RWPE1 (cell line): ENCODE measurements at places on chromosomes 2 and 18.

DNA sequence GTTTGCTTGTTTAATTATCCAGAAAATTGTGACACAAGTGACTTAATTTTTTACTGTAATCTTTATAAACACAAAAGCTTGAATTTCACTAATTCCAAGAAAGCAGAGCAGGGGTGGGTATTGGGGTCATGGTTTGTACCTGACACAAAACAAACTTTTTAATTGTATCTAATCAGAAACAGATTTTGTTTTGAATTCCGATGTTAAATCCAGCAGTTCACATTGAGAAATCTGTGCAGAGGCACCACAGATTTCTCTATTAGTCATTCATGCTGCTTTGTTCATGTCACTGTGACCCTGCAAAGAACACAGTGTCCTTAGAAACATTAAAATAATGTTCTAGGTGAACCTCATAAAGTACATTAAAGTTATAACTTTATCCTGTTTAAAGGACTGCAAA is 443.4 kb downstream of the NYAP2 start:
- no peak for DNase-seq

DNA sequence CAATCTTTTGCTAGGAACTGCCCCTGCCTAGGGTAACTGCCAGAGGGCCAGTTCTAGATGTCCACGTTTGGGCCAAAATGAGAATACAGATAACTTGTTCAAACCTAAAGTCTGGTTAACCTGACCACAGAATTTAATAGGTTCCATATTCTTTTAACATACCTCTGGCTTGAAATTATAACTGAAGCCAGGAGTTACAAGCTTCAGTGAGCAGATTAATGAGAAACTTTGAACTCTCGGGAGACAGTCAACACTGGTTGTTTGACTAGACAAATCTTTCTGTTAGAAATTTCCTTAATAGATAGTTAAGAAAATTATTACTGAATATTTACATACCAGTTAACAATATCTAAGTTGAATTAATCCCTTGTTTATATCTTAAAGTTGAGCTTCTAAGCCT is 110.0 kb upstream of the KLF7 start:
- no peak for DNase-seq

DNA sequence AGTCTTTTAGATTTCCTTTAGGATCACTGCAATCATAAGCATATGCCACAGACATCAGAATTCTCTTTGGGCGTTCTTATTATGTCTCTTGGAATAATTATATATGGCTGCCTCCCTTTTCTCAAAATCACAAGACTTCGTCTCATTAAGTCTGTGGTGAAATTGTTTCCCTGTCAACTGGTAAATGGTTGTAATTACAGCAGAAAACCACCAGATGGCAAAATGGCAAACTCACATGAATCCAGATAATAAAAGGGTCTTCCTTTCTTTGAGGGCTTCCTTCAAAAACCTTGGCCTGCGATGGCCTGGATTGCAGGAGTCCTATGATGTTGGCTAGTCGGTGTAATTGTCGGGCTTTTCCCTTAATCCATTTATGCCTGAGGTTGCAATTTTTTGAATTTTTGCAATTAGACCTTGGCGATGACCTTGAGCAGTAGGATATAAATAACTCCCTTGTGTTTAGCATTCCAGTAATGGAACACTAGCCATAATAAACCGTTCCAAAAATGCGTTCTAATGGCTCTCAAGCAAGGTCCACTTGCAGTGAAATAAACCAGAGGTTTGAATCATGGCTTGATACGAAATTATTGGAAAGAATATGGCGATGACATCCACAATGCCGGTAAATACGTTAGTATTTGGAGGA is 656.4 kb downstream of the MBD2 start:
- peak; percentile 4 for DNase-seq

DNA sequence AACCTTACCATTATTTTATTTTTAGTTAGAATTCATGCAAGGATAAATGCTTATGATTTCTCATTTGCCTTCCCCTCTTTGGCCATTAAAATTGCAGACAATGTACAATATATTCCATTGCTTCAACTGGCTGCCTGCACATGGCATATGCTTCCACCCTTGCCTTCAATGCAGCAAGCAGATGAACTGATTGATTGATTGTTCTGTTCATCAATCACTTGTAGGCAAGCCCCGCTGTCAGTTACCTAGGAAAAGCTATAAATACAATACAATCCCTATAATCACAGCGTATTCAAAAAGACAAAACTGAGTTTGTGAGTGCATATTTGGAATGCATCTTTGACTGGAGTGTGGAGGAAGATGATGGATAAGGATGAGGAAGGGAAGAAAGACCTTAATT is 73.6 kb upstream of the CAVIN2 start:
- no peak for DNase-seq

DNA sequence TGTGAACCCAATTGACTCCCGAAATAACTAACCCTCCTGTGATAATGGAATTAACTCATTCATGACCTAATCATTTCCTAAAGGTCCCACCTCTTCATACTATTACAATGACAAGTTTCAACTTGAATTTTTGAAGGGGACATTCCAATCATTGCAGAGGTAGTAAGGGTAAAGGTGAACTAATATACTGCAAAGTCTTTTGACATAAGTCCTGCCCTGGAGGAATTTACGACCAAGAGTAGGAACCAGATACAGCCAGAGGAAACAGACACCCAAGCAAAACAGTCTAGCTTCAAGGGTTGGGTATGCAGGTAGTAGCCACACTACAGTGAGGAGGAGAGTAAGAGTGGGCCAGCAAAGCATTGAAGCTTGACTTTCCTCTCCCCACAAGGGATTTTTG is 1.2 kb upstream of the SRBD1 start:
- DNase-seq: peak; percentile 31

GRCh38 chr2:241901018-241901380 is 31.5 kb downstream of the RTP5 start:
- peak; percentile 20 for DNase-seq

- no peak for DNase-seq
Observed at GRCh38 chr18:53603276-53603675, 621.2 kb downstream of the MBD2 start.

GRCh38 chr2:10584843-10585475 is 104.8 kb downstream of the NOL10 start:
- peak; percentile 93 for DNase-seq

DNA sequence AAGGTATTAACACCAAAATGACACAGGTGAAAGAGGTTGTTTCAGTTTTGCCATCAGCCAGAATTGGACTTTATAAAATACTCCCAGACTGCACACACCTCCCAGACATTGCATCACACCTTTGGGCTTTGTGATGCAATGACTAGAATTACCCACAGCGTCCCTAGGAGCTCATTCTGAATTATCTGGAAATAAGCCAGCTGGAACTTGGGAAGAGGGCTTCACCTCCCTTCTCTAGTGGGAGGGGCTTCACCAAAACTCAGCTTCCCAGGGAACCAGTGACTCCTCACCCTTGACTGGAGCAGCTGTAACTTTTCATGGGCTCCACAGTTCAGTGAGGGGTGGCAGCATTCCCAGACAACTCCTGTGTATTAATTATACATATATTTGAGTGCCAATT is 83.1 kb upstream of the BZW1 start:
- DNase-seq: peak; percentile 38

GRCh38 chr2:24539258-24539657 is 48.2 kb downstream of the NCOA1 start:
- DNase-seq: no peak

GRCh38 chr18:78080081-78080480 is 830.4 kb downstream of the GALR1 start:
- DNase-seq: no peak

GRCh38 chr2:159996792-159997546 is 65.4 kb downstream of the PLA2R1 start:
- no peak for DNase-seq

GRCh38 chr18:3283253-3283863 is 21.4 kb downstream of the MYL12B start:
- no peak for DNase-seq

DNA sequence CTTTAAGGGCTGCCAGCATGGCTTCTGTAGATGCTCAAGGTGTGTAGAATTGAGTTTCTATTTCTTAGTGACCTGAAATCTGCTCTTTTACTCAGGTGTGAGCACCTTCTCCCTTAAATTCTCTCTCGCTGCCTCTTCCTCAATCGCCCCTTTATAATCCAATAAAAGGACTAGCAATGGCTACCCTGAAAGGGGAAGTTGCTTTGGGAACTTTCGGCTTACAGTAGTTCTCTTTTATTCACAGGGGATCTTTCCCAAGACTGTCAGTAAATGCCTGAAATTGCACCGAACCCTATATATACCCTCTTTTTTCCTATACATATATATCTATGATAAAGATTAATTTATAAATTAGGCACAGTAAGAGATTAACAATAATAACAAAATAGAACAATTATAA is 121.8 kb downstream of the ACTR3 start:
- DNase-seq: no peak

- no peak for DNase-seq
Observed at GRCh38 chr2:115733190-115733775, 1290.8 kb downstream of the DPP10 start.
